Stimulated activated CD8-positive, alpha-beta memory T cell treated with anti-CD3 and anti-CD28 coated beads, Interleukin-15, amount 100 ng/mL, for 24 hours (primary cell): ENCODE measurements at places on chromosomes 2 and 18.

DNA sequence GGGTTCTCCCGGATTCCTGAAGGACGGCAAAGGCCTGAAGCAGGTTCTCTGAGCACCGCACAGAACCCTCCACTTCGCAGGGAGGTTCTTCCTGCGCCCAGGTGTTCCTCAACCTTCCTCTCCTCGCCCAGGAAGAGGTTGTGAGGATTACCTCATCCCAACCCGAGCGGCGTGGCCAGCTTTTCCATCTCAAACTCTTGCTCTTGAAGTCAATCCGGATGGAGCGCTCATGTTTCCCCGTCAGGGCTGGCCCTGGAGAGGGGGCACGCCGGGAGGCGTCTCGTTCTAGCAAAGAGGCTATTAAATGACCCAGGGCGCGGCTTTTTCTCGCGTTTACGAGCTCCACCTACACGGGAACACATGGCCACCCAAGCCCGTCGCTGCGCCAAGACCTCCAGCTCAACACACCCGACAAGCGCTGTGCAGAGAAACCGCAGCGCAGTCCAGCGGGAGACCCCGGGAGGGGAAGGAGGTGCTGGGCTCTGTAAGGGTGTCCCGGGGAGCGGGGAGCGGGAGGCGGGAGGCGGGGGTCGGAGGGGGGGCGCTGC, 540 bp upstream of the RAB10 start:
- no peak for DNase-seq

GRCh38 chr18:13316063-13316462, 97.5 kb downstream of the LDLRAD4 start:
- no peak for DNase-seq

- no peak for DNase-seq
Observed at GRCh38 chr2:26772064-26773001, 8.2 kb downstream of the SLC35F6 start.

DNA sequence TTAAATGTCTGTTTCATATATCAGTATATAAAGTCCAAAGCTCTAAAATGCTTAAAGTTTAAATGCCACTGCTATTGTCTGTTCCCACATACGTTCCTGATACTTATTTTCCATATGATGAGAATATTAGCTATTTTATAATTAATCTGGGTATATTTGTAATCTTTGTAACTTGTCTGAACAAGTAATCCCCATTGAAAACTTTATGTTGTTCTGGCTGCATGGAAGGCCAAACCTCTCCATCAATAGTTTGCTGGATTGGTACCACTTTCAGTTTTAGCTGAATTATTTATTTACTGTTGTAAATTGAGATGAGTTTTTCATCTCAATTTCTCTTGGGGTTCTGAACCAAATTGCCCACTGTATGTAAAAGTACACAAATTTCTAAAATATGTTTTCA, 1.5 kb downstream of the MBD5 start:
- no peak for DNase-seq

DNA sequence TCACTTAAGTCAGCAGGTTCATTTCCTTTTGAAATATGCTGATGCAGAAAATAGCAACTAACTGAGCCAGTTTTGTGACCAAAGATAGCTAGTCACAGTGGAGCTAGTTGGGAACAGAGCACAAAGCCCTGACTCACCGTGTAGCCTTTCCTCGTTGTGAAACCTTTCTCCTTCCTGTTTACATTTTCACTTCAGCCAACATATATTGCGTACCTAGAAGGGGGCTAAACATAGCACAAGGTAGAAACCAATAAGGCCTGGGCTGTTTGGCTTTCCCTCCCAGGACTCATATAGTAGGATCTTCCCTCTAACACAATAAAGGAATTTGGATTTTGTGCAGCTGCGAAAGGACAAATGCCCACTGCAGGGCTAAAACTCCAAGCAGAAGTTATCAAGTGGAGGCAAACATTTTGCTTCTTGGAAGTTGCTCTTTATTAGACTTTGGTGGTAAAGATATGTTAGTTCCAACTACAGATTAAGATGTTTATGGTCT, 24.5 kb upstream of the LPIN2 start:
- DNase-seq, result no peak

GRCh38 chr2:49165662-49166061, 11.3 kb upstream of the FSHR start:
- no peak for DNase-seq

GRCh38 chr2:144463266-144463665, 56.7 kb downstream of the ZEB2 start:
- DNase-seq, result no peak

- no peak for DNase-seq
Observed at GRCh38 chr2:29940706-29941105, 19.3 kb upstream of the ALK start.

DNA sequence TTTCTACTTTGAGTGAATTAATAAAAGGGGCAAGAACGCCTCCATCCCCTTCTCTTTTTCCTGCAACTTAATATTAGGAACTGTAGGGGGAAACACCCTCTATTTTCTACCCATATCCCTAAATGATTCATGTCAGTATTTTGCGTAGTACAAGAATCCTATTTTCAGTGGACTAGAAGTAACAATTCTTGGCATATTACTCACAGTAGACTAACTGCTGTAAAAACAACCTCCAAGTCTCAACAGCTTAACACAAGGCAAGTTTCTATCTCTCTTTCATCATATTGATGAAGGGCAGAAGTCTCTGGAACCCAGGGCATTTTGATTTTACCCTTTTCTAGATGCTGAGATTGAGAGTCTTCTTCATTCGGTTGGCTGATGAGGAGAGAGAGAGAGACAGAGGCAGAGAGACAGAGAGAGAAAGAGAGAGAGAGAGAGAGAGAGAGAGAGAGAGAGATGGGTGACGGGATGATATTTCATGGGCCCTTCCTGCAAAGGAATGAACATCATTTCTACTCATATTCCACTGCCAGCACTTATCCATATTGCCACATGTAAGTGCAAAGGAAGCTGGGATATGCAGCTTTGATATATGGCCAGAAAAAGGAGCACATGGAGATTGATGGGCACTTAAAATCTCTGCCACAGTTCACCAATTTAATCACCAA, 481.6 kb downstream of the LPIN1 start:
- no peak for DNase-seq

GRCh38 chr18:70377317-70377799, 88.5 kb downstream of the SOCS6 start:
- DNase-seq, result no peak
